ENCODE measurements at places on chromosomes 2 and 18.

GRCh38 chr2:24083567-24084385 is 858 bp downstream of the TP53I3 start:
- DNase-seq = no peak

- DNase-seq = no peak
These were observed 15.6 kb upstream of the YWHAQ start for GRCh38 chr2:9646196-9647030.

GRCh38 chr2:146837857-146838256 is 1007.0 kb upstream of the ACVR2A start:
- no peak for DNase-seq

DNA sequence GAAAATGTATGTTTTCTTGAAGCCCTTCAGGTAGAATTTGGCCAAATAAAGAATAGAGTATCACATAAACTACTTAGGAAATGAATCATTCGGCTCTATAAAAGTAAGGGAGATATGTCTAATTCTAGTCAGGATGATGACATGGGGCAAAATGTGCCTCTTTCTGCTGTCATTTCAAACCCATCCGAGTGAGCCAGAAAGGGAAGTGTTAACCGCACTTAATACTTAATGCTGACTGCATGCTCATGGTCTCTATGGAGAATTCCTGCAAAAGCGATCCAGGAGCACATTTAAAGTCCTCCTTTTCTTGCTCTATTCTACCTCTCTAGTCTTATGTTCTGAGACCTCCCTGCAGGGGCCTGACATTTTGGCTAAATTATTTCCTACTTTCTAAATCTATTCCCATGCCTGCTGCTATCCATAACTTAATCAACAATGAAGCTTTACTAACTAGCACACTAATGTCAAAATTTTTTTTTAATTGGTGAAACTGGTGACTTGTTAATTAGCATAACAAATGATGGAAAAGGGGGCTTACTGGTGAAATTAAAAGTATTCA is 127.4 kb downstream of the CDC42EP3 start:
- DNase-seq = no peak

GRCh38 chr18:51382081-51382480 is 184.6 kb upstream of the MEX3C start:
- DNase-seq = no peak

GRCh38 chr2:211176514-211177141 is 620.2 kb downstream of the CPS1 start:
- no peak for DNase-seq

- DNase-seq = no peak
These were observed 721 bp upstream of the MIB1 start for GRCh38 chr18:21739604-21740537.

DNA sequence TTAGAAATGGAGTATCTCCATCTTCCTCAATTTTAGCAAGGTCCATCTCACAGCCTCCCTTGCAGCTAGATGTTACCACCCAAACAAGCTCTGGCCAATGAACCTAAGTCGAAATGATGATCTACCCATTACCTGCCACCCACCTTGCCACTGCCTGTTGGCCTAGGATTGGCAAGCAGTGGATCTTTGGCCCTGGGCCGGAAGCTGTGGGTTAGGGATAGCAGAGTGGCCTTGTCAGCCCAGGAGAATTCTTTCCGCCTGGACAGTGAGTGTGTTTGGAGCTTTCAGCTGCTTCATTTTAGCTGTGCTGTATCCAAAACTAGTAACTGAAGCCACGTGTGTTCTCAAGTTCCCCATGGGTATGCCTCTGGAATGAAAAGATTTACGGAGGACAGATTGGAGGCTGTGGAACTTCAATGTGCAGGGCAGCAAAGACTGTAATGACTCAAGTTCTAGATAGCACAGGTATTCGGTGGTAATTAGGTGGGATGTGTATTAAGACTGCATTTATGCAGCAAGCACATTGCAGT is 7.7 kb upstream of the PARD6G start:
- no peak for DNase-seq

- peak; percentile 17 for DNase-seq
These were observed 30.5 kb upstream of the RMDN2 start for GRCh38 chr2:37894601-37895000.

DNA sequence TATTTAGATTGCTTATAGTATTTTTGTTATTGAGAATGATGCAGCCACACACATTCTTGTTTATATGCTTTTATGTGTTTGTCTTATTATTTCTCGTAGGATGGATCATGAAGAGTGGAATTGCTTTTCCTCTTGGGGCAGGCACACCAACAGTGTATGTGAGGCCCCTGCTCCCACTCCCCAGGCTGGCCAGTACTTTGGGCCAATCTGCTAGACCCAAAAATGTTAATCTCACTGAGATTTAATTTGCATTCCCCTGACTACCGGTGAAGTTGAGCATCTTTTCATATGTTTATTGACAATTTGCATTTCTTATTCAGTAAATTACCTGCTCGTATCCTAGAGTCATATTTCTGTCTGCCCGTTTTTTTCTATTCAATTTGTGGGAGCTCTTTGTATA is 4.7 kb upstream of the MYCN start:
- DNase-seq = no peak

GRCh38 chr2:70241340-70241739 is 7.1 kb downstream of the TIA1 start:
- DNase-seq = no peak

Measured in anterior cingulate cortex (tissue), 58 donors.